ENCODE measurements at places on chromosomes 11 and 22.
A peak's percentile ranks its signal among the peaks of the same experiment; 100 is the strongest.

GRCh38 chr11:77040401-77040777 lies 6.2 kb downstream of the B3GNT6 start:
- DNase-seq, result no peak

DNA sequence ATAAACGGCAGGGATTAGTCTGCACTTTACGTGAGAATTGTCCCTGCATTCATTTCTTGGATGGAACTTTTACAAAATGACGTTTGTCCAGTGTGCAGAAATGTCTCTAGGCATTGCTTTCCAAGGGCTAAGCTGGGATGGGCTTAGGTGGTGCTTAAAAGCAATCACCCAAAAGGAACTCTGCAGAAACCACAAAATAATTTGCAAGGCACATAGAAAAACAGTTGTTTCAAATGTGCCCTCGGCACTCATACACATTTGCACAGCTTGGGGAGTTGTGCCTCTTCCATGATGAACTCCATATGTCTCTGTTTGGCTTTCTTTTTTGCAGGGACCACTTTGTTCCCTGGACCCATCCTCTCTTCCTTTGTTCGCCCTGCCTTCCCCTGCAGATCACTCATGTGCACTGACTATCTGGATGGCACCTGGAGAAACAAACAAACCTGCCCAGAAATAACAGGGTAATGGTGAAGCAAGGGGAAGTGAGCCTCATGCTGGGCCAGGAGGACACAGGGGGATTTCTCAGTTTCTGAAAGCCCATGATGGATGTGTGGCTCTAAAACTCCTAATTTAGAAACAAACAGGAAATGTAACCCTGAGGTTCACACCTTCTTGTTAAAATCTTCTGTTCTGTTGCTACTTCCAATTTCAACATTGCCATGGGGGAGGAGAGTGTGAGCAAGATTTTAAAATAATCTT lies 150.2 kb downstream of the SNX19 start:
- no peak for DNase-seq

GRCh38 chr22:25774575-25775026 lies 32.6 kb downstream of the MYO18B start:
- DNase-seq, result peak; percentile 75

DNA sequence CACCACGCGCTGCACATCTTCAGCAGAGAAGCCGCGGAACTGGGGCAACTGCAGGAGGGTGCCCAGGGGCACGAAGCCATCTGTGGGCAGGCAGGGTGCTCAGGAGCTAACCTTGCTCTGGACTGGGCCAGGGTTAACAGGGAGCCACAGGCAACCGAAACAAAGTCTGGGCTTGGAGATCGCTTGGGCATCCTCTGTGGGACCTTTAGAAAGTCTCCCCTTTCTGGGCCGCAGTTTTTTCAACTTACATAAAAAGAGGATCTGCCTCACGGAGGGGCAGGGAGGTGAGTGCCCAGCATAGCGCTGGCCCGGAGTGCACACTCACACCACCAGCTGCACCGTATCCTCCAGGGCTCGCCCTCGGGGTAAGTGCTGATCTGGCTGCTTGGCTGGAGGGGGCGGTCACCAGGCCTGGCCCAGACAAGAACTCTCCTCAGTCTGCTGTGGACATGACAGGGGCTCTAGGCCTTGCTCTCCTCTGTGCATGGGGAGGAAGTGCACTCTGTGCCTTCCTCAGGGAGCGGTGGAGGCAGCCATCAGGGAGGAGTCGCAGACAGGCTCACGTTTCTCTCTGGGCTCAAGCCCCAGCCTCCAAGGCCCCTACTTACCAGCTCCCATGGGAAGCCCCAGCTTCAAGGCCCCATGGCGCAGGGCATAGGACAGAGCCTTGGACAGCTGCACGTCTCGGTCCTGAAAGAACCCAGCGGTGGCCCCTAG lies 937 bp downstream of the TRPT1 start:
- DNase-seq, result peak; percentile 26

GRCh38 chr11:110286298-110287040 lies 9.9 kb downstream of the RDX start:
- DNase-seq, result no peak

GRCh38 chr11:121237686-121238658 lies 54.6 kb upstream of the SC5D start:
- no peak for DNase-seq

- DNase-seq, result no peak
These were observed 21.5 kb upstream of the SCARF2 start for GRCh38 chr22:20459152-20459542.

DNA sequence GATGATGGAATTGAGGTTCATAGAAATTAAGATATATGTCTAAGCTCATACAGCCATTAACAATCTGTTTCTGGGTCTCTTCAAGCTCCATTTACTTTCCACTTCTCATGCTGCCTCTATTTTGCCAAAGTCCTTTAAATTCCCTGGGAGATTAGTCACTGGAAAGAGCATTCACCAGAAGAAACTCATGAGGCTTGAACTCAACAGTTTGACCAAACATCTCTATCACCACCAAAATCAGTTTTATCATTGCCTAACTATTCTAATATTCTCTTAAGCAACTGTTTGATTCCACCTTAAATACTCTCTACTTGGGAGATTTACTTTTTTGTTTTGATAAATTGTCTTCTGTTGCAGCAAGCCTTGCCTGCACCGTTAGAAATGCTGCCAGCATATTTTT lies 881.3 kb downstream of the KCNA4 start:
- DNase-seq, result no peak

DNA sequence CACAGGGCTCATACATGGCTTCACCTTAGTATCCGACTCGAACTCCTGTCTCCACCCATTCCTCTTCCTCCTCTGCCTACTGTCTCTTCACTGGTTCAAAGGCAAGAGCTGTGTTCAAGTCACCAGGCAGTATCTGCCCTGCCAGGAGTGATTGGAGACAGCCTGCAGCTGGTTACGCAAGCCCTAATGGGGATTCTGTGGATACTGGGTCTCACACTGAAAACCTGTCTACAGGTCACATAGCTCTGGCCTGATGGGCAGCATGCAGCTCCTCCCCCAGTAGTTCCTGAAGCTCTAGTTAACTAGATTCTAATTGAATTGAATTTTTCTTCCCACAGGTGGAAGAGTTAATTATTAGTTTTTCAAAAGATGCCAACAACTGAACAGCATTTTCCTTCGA lies 332.2 kb downstream of the TMEM135 start:
- no peak for DNase-seq

DNA sequence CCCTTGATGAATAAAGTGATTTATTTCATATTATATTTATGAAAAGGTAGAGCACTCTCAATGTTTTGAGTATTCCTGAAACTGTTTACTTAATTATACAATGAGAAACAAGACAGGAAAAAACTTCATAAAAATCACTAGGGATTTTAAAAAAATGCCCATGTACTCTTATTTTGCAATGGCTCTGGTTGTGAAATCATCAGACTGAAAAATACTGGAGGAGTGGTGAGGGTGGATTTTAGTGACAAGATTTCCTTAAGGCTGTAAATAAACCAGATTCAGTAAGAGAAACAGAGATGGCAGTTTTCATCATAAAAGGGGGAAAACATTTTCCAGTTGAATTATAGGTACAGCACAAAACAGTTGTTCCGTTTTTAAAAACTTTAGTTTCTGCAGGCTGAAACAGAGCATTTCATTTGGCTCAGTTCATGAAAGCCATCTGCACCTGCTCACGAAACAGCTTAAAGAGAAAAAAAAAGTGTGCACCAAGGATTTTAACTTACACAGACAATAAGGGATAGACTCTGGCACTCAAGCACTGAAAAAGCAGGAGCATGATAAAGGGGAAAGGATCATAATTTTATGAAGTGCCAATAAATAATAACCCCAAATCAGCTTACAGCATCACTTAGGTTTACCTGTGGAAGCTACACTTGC lies 100.7 kb downstream of the MAML2 start:
- DNase-seq, result no peak

GRCh38 chr11:72588421-72589410 lies 85.5 kb downstream of the PDE2A start:
- no peak for DNase-seq

- DNase-seq, result no peak
These were observed 21.4 kb downstream of the PI4KA start for GRCh38 chr22:20836987-20837823.

DNA sequence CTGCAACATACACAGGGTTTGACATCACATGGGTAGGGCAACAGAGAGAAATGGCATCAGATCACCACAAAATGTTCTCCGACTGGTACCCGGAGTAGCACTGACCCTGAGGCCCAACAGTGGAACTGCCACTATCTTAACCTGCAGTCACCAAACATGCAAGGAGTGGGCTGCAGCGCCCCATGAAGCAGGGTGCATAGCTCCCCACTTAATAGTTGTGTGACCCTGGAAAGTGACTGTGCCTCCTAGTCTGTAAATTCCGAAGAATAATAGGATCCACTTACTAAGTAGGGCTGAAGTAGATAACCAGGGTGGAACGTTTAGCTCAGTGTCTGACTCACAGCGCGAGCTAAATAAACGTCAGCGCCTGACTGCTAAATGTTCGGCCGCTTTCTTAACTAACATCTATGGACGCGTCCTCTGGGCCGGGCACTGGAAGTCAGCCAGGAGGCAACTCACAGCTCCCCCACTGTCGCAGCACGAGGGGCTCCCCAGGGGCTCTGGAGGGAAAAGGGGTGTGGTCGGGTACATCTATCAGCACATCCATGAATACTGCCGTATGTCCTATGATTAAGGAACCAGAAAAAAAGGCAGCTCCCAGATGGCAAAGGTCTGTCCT lies 777 bp downstream of the LTO1 start:
- no peak for DNase-seq

DNA sequence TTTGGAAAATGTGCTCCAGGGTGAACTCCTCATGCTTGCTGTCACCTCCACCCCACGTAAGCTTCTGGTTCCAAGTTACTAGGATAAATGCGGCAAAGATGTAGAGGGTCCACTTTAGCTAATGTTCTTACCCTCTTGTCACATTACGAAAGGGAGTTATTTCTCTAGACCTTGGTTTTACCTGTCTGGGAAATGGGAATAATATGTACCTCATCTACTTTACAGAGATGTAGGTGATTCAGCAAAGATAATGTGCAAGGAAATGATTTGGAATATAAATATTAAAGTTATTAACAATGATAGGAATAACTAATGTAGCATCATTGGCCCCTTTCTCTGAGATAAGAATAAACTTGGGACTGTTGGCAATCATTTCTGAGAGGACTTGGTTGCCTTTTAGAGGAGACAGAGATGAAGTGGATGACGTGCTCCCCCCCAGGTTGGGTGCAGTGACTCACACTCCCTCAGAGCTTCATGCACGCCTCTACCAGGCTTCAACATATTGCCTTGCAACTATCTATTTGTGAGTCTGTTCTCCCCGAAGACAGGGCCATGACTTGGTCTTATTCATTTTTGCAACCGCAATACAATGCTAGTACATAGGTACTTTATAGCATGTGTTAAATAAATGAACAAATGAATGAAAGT lies 97.1 kb downstream of the ME3 start:
- no peak for DNase-seq

- peak; percentile 89 for DNase-seq
These were observed 26.0 kb upstream of the LRRC10B start for GRCh38 chr11:61482513-61482912.

DNA sequence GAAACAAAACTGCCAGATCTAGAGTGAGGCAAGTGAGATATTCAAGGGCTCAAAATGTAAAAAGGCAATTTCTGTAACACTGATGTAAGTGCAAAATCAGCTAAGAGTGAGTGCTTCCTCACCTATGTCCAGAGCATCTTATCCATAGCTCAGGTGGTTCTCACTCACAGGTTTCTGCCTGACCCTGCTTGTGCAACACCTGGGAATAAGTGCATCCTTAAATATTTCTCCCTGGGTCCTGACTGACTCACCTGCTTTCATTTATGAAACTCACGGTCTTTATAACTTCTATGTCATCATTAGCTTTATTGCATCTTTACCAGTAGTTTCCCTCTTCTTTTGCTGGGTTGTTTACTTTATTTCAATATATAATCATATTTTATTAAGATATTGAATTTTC lies 260.6 kb downstream of the CNTN5 start:
- DNase-seq, result no peak

DNA sequence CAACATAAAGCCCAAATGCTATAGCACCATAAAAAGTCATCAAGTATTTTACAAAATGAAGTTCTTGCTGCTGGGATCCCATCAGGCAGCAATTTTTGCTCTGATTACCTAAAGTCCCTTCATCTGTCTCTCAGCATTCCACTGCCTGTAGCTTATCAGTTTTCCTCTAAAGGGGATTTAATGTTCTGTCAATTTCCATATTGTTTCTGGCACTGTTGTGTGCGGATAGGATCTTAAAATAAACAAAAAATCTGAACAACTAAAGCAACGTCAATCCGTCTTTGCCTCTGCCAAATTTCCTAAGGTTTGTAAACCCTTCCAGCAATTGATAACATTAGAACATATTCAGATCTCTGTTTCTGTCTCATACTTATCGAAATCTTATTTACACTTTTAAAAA lies 1126.3 kb upstream of the RAG2 start:
- no peak for DNase-seq

DNA sequence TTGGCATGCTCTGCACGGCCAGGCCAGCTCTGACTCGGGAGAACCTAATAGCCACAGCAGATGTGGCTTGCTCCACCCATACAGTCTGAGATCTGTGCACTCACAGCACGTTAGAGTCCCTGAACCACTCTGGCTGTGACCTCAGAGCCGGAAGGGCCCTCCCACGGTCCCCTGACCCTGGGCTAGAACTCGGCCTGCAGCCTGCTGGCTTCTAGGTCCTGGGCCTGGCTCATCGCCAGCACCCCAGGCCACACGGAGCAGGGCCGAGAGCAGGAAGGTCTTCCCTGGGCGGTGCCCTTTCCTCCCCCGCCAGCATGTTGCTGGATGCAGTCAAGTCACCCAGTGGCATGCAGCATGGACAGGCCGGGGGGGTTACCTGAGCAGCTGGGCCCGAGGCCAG lies 35.3 kb upstream of the TTLL12 start:
- no peak for DNase-seq

- DNase-seq, result peak; percentile 63
These were observed 160.0 kb downstream of the NAV2 start for GRCh38 chr11:19872512-19873145.

DNA sequence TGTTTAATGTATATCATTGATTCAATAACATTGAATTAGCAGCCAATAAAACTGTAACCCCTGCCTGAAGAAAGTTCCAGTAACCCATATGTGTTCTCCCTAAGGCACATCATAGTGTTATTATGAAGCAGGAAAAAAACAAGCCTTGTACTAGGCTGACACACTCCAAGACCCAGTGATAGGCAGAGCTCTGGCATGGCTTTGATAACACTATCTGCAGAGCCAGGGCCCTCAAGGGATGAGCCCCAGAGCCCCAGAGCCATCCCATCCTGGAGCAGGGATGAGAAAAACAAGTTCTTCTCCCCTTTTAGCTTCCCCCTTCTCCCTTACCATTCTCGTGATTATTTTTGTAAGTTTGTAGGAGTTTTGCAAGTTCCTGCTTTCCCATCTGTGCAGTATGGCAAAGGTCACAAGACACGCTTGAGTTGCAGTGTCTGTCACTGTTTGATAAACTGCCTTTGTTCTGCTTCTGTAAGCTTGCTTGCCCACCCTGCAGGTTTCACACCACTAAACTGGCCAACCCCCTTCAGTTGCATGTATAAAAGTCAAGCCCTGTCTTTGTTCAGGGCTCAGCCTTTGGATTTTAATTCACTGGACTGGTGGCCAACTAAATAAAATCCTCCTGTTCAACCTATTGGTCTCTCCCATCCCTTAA lies 22.3 kb upstream of the GUCY1A2 start:
- DNase-seq, result no peak

Measured in iPS-NIHi11 (cell line).